ENCODE measurements at places on chromosomes 1 and 21.
A peak's percentile ranks its signal among the peaks of the same experiment; 100 is the strongest.

DNA sequence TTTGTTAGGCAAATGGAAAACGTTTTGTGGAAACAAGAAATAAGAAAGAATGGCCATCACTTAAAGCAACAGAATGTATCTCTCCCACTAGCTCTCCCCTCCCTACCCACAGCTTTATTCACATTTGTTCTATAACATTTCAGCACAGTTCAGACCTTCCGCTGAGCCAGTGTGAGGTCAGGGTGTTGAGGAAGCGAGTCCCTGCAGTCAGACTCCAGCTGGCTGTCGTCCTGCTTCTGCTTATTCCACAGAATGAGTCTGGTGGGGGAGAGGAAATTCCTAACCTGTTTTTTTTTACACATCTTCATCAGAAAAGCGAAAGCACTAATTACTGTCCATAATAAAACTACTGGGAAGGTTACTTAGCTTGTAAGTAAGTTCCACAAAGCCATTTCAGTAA, 39.0 kb downstream of the MRPL39 start:
- DNase-seq = peak; percentile 46

GRCh38 chr1:41847733-41848132, 71.0 kb downstream of the HIVEP3 start:
- DNase-seq = no peak

DNA sequence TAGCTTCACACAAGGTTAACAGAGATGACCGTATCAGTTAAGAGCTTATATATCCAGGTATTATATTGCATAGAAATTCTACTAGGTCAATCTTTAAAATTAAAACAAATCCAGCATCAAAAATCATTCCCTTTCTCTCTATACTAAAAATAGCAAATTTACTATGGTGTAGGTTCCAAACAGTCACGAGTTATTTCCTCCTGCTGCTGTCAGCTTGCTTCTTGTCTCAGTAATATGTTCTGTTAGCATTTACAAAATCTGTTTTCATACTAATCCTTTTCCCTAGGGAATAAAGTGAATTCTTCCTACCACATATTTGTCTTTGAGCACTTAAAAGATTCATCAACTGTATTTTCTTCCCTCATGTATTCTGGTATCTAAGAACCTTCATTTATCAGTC, 2.5 kb downstream of the WDR26 start:
- no peak for DNase-seq

DNA sequence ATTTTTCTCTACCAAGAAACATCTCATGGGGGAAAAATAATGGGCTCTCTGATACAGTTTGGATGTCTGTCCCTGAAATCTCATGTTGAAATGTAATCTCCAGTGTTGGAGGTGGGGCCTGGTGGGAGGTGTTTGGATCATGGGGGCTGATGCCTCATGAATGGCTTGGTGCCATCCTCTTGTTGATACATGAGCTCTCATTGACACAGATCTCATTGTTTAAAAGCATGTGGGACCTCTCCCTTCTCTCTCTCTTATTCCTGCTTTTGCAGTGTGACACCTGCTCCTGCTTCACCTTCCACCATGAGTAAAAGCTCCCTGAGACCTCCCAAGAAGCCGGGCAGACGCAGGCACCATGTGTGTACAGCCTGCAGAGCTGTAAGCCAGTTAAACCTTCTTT, 332.5 kb upstream of the NRIP1 start:
- no peak for DNase-seq

DNA sequence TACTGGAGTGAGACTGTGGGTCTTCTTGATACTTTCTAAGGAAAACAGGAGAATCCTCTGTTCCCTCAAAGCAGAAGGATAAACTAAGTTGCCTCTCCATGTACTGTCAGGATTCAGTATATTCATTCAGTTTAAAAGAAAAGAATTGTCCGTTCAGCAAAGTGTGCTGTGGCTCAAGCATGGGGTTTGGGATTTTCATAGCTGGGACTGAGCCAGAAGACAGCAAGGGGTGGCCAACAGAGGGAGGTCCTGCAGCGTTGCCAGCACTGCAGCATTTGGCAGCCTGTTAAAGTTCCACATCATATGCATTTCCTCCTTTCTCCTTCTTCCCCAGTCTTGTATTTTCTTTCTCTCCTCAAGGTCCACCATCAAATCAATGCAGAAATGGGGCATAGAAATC, 75.1 kb downstream of the DTL start:
- no peak for DNase-seq

DNA sequence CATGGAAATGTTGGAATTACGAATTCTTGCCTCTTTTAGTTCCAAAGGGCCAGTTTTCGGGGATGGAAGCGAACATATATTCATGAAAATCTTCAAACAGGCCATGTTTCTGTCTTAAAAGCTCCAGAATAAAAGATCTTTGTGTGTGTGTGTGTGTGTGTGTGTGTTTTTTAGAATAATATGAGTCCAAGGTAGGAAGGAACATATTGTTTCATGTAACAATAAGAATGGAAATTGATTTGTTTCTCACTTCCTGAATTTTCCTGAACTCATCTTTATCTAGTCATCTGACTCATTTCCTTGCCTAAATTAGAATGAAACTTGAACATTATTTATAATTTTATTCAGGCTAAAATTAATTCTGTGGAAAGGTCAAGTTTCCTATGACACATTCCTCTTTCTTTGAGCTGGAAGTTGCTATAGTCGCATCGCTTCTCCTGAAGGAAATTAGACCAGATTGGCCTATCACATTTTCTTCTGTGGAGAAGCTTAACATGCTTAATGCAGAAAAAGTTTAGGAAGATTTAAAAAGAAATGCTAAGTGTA, 805.1 kb upstream of the ADAMTS5 start:
- DNase-seq = no peak

DNA sequence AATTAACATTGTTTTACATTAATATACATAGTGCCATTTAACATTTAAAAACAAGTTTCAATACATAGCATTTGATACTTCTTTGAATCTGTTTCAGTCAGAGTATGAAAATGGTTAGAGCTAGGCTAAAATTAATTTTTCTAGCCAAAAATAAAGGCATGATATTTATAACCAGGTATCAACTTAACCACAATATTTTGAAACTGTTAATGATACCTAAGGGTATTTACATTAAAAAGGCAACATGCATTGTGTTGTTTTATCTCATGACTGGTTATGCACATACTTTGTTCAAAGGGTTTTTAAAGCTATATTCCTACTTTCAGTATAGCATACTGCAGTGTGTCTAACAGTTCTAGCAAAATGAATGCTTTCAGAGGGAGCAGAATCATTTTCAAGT, 130.0 kb downstream of the HS2ST1 start:
- DNase-seq = no peak

GRCh38 chr1:60402816-60403215, 329.2 kb upstream of the C1orf87 start:
- DNase-seq = no peak

DNA sequence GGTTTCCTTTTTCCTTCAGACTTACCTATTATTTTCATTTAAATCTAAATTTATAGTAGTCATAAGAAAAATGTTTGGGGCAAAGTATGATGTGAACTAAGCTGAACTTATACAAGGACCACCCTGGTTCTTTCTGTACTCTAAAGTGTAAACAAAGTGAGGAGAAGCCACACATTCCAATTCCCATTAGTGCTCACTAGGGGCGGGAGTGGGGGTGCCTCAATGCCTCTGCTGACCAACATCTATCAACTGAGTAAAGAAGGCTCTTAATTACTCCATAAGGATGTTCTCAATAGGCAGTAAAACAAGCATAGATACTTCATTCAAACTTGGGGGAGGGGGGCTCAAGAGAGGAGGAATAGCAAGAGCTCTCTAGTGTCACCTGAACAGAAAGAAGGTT, 151.7 kb downstream of the CDC42BPA start:
- DNase-seq = no peak

DNA sequence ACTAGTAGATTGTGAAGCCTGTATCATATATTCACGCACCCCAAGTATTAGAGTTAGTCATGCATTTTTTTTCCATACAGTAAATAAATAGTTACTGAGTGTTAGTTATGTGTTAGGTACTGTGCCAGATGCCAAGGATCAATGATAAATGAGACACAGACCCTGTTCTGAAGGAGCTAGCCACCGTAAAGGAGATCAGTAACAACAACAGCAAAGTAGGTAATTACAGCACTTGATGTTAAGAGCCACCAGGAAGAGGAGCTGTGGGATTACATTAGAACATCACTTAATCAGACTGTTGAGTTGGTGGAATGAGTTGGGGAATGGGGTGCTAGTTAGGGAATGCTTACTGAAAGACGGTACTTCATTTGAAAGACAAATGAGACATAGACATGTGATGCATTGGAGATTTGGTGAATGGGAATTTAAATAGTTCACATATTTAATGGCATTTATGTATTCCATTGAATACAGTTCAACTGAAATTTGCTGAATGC, 21.0 kb downstream of the PRKAA2 start:
- DNase-seq = no peak

- no peak for DNase-seq
These were observed 61.7 kb downstream of the TSEN15 start for GRCh38 chr1:184113251-184113650.

DNA sequence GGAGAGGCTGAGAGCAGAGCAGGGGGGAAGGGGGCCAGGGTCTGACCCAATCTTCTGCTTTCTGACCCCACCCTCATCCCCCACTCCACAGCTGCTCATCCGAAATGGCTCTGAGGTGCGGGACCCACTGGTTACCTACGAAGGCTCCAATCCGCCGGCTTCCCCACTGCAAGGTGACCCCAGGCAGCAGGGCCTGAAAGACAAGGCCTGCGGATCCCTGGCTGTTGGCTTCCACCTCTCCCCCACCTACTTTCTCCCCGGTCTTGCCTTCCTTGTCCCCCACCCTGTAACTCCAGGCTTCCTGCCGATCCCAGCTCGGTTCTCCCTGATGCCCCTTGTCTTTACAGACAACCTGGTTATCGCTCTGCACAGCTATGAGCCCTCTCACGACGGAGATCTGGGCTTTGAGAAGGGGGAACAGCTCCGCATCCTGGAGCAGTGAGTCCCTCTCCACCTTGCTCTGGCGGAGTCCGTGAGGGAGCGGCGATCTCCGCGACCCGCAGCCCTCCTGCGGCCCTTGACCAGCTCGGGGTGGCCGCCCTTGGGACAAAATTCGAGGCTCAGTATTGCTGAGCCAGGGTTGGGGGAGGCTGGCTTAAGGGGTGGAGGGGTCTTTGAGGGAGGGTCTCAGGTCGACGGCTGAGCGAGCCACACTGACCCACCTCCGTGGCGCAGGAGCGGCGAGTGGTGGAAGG, 17.1 kb upstream of the HDAC1 start:
- no peak for DNase-seq

GRCh38 chr21:37136744-37137143, 63.7 kb downstream of the TTC3 start:
- no peak for DNase-seq

- DNase-seq = no peak
These were observed 38.0 kb downstream of the ATF3 start for GRCh38 chr1:212646588-212646987.

DNA sequence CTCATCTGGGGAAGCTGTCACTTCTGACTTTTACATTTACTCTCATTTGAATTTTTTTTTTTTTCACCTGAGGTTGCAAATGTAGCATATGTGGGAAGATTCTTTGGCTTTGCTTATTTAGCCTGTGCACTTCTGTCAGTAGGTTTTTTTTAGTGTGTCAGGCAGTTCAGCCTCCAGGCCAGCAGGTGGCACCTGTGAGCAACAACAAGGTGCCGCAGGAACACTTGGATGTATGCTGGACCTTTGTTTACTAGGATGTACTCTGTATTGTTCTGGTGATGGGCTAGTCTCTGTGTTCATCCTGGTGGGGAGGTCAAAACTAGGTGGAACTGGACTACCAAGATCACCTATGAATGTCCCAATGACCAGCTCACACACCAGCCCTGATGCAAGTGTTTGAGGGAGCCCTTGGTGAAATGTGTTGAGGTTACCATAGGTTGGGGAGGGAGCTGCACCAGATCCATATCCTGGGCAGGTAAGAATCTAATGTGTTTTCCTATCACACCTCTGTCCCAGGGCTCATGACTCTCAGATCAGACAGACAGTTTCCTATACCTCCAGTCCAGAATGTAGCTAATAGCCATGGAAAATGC, 618.2 kb downstream of the BRINP3 start:
- DNase-seq = peak; percentile 46

DNA sequence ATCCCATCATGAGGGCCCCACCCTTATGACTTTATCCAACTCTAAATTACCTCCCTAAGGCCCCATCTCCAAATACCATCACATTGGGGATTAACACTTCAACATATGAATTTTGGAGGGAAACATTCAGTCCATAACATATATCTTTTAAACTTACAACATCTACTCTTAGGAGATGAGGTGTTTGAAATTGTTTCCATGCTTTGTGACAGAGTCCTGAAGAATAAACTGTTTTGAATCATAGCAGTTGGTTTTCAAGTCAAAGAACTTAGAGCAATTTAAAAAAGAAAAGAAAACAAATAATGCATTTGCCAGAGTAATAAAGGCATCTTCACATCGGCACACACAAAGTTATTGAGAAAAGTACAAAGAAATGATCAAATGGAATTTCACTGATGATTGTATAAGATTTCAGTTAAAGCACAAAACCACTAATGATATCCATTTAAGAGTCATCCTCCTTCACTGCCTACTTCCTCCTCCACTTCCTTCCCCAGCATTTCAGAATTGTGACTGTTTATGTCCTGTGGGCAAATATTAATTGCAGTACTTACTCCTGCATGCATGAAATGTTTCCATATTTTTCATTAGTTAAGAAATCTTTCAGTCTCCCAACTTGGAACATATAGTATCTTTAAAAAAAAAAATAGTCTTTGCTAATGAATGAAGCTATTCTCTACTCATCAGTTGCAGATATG, 202.0 kb downstream of the LRRC40 start:
- DNase-seq = no peak

GRCh38 chr1:104794035-104794434, 1044.3 kb downstream of the AMY1C start:
- DNase-seq = no peak

DNA sequence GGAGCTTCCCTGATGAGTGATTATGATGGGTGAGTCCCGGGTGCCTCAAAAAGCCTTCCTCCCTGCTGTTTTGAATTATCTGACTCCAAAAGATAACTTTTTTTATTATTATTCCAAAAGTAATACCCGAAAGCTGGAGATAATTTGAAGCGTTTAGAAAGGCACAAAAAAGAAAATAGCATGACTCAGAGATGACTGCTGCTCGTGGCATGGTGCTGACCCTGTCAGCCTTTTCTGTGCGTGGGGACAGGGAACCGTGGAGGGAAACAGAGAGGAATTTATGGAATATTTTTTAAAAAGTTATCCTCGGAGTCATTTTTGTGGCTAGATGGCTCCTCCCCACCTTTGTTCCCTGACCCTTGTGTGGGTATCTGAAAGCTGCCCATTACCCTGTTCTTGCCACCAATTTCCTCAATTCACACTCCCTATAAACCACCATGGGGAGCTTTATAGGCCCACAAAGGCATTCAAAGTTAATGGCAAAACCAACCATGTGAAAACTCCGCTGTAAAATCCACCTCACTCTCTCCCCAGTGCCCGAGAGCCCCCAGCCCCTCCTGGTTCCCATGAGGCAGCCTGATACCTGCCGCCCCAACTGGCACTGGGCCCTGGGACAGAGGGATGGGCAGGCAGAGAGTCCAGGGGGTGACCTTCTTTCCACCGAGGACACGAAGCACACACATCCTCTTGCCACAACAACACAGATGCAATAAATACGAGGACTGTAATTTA, 37.5 kb downstream of the IGSF21 start:
- no peak for DNase-seq

- no peak for DNase-seq
These were observed 55.8 kb downstream of the HUNK start for GRCh38 chr21:31928656-31929055.

Measured in activated CD4-positive, alpha-beta T cell treated with anti-CD3 and anti-CD28 coated beads for 48 hours (primary cell).